CD4-positive, alpha-beta T cell treated with Interleukin-10 for 1 hour (primary cell): ENCODE measurements at places on chromosomes 1 and 21.

DNA sequence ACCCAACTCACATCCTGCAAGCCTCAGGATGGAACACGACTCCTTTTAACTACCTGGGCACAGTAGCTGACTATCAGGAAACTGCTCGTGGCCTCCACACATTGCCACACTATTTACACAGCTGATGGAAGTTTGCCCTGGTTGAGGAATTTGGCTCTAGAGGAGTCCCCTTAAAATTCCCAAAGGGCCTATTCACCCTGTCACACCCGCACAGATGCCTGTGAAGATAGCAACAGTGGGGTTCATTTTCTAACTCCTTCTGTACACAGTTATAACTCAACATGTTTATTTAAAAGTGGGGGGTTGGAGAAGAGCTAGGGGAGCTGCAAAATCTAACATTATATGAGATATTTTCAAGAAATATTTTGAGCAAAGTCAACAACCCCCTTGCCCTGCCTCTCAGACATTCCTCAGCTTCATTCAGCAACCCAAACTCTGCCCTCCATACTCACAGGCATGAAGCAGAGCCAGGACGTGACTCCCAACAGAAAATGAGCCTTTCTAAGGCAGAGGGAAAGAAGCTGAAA is 35.8 kb upstream of the CCN1 start:
- no peak for DNase-seq

GRCh38 chr1:155062151-155062686 is 1.3 kb upstream of the EFNA4 start:
- no peak for DNase-seq

GRCh38 chr1:23426828-23427227 is 2.3 kb upstream of the TCEA3 start:
- no peak for DNase-seq

DNA sequence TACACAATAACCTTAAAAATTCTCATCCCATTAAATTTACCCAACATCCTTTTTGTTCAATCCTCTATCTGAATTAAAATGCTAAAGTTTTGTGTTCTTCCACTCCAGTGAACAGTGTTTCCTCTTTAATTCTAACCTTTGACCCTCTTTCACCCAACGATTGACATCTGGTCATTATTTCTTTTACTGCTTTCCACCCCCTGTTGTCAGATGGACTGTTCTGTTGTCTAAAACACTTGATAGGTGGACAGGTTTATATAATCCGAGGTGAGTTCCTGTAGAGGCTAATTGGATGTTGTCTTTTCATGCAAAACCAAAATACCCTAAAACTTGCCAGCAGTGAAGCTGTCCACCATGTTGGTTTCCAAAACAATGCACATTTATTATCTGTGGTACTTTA is 73.4 kb upstream of the SERTAD4 start:
- no peak for DNase-seq

GRCh38 chr1:18668046-18668445 is 37.4 kb downstream of the PAX7 start:
- DNase-seq = no peak

- no peak for DNase-seq
Measured at GRCh38 chr1:110282395-110282794, 56.8 kb upstream of the RBM15 start.

DNA sequence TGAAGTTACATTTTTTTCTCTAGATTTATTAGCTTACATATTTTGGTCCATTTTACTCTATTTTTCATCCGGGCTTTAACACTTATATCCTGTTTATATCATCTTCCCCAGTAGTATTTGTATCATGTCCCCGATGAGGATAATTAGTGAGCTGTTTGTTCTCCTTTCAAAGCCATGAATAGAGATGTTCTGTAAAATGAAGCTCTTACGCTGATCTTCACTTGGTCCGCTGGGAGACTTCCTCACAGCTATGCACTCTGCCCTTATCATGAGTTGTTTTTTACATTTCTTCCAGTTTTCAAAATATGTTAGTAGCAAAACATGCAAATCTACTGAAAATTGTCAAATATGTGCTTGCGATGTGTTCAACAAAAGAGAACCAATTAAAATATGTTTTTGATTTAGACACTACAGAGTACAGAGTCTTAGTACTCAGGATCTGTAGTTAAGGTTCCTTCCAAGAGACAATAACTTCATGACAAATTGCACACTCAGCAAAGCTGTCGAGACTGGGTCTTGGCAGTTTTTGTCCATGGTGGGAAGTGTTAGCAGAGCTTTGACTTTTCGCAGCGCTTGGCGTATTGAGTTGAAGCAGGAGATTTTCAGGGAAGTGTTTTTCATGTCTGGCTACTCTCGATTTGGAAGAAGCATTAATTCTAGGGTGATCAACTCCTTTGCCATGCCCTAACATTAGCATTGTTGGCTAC is 292.0 kb upstream of the ADAMTS5 start:
- DNase-seq = no peak

GRCh38 chr1:102627145-102627544 is 481.2 kb downstream of the COL11A1 start:
- DNase-seq = no peak

DNA sequence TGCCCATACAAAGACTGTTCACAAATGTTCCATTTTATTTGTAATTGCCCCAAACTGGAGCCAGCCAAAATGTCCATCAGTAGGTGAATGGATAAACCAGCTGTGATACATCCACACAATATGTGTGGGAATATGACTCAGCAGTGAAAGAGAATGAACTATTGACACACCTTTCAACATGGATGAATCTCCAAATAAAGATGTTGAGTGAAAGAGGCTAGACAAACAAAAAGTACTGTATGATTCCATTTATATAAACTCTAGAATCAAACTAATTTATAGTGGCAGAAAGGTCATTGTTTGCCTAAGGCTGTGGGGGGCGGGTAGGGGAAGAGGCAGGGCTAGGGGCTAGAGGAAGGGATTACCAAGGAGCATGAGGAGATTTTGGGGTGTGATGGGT is 4.5 kb downstream of the DHCR24 start:
- DNase-seq = no peak

- DNase-seq = peak; percentile 65
Measured at GRCh38 chr21:36927719-36928117, 38.8 kb downstream of the HLCS start.

DNA sequence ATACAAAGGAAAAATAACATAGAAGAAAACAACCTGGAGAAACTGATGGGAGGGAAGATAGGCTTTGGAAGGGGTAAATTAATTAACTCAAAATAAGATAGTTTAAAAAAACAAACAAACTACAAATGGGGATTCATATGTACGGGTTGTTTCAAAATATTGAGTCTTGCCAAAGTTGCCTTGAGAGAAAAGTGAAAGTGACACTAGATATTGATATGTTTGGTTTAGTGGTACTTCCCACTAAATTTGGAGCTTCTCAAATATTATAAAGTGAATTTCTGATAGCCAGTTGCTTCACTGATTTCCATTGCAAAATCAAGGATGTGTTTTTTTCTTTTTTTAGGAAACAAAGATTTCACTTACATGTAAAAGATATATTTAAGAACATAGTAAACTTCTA is 149.5 kb upstream of the RUNX1 start:
- no peak for DNase-seq

DNA sequence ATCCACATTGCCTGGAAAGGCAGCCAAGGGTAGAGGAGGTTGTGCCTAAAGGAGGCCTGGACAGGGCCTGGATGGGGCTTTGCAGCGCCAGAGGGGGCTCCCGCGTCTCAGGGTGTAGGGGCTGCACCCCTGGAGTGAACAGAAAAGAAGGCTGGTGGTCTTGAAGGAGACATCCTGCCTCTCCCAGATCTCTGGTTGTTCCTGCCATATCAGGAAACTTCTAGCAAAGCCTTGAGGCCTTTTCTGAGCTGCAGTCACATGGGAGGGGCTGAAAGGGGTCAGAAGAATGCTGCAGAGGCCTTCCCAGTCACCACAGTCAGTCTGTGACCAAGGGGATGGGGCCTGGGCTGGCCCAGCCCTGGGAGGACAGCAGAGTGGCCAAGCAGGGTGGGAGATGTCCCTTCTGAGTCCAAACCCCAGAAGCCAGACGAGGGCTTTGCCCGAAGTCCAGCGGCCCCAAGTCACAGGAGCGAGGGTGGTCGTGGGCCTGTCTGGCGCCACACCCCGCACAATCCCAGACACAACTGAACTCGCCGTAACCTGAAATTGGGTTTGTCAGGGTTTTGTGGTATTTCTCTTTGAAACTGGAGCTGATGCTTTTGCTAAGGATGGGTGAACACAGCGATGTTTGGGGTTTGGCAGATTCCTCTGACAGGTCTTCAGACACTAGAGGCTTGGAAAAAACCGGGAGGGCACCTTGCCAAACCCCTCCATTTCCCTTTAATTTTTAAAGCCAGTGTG is 29.6 kb downstream of the SIM2 start:
- DNase-seq = no peak

DNA sequence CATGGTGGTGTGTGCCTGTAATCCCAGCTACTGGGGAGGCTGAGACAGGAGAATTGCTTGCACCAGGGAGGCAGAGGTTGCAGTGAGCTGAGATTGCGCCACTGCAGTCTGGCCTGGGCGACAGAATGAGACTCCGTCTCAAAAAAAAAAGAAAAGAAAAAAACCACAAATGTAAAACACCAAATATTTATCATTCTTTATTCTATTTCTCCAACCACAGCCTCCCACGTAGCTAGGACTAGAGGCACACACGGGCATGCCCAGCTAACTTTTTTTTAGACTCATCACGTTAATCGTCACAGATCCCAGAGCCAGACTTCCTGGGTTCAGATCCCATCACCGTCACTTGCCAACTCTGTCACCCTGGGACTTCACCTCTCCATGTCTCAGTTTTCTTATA is 13.5 kb downstream of the DNAJC16 start:
- DNase-seq = no peak

DNA sequence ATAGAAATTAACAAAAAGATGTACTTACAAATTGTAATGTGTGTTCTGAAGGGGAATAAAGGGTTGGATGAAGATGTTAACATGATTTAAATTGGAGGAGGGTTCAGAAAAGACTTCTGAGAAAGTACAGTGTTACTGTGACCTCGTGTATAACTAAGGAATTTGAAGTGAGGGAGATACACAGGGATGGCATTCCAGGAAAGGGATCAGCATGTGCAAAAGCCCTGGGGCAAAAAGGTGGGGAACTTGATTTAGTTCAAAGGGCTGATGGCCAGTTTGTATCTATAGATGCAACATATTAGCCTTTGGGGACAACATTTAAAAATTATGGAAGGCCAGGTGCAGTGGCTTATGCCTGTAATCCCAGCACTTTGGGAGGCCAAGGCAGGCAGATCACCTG is 33.3 kb upstream of the DEGS1 start:
- no peak for DNase-seq

DNA sequence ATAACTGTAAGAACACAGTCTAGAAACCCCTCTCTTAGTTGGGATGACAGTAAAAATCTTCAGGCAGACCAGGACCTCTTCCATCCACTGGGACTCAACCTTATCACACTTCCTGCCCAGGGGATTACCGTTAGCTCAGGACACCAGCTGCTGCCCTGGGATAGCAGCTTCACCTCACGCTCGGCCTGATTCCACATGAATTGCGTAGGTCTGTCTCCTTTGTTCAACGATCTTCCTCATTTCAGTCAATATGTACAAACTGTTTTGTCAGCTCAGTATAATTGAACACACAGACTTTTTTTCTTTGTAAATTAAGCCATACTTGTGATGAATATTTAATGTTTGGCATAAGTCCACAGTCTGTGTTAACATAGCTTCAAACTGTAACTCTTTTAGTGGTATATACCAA is 290.4 kb downstream of the GRIK1 start:
- no peak for DNase-seq

GRCh38 chr1:245605480-245606156 is 450.8 kb downstream of the KIF26B start:
- no peak for DNase-seq

DNA sequence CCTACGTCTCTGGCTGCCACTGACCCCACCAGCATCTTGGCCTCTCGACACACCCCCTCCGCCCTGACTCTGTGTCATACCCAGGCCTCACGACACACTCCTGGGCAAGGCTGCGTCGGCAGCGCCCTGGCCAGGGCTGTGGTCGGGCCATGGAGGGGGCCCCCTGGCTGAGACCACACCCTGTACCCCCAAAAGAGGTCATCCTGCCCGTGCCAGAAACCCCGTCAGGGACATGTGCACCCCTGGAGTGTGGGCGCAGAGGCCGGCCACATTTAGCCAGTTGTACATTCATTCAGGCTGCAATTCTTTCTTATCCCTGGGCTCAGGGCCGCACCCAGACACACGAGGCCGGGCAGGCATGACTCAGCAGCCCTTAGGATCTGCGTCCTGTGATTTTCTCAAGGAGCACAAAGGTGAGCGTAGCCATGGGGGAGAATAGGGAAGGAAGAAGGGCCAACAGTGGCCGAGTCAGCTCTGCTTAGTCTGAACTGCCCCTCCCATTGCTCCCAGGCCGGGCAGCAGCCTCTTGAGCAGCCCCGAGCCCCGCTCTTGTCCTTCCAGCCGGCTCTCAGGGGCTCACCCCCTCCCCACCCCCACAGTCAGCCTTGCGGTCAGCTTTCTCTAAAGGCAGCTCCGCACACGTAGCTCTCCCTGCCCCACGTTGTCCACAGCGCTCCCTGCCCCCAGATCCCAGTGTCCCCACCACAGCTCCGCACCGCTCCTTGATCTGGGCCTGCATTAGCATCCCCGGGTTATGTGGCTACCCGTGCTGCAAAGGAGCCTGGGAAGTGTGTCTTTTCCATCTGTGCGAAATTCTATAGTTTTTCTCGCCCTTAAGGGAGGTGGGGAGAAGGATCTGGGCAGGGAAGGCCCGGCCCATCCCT is 7.9 kb downstream of the CSTB start:
- DNase-seq = no peak

DNA sequence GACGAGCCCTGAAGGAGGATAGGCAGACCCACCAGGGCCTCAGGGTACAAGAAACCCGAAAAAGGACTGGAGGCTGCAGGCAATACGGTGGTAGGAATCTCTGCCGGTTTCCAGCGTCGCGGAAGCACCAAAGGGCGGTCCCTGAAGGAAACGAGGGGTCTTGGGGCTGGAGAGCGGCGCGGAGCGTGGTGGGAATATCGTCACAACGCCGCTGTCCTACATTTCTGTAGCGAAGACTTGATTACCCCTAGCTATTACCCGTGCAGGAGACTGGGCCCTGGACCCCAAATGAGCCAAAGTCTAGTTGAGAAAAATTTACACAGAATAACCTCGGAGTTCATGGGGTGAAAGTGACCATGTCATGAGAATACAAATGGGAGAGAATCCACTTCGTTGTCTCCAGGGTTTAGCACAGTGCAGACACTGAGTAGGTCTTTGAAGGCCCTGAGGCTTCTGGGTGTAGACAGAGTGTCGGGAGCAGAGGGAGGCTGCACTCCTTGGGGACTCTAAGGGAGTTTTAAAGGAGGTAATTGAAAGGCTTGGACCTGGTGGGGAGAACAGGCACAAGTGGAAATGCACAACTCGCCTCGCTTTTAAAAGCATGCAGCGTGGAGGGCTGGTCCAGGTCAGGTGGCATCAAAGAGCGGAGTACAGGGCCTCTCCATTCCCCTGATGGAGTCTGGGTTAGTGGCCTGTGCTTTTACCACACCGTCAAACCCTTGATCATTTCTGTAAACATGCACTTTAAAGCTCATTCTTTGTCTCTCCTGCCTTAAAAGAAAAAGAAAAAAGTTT is 1.5 kb downstream of the ATP1A1 start:
- DNase-seq = peak; percentile 43

GRCh38 chr1:61207416-61207815 is 125.1 kb downstream of the NFIA start:
- DNase-seq = no peak

GRCh38 chr1:75233302-75233929 is 99.2 kb downstream of the LHX8 start:
- peak; percentile 18 for DNase-seq

- no peak for DNase-seq
Measured at GRCh38 chr1:221511797-221512196, 230.1 kb downstream of the DUSP10 start.
